ENCODE measurements at places on chromosomes 1 and 21. TPM values are rescaled to one million over a fixed set of nuclear protein-coding genes. Genes with fewer than 3 reads are reported as not detected.

The LHX8 gene
- not detected for total RNA-seq

The SPATA45 gene
- not detected for total RNA-seq

The FHAD1 gene
- total RNA-seq = not detected

The GDAP2 gene
- total RNA-seq = 41.0 TPM

The AKR1A1 gene
- total RNA-seq = 305 TPM

The NBPF6 gene
- total RNA-seq = 3.6 TPM

The CAPN2 gene
- 187 TPM for total RNA-seq

The GPR25 gene
- not detected for total RNA-seq

The ARHGEF10L gene
- 72.7 TPM for total RNA-seq

The ADAMTSL4 gene
- total RNA-seq = 28.9 TPM

The DPT gene
- total RNA-seq = 20.3 TPM

The FAM72C gene
- not detected for total RNA-seq

The TTC34 gene
- 0.83 TPM for total RNA-seq

The MIXL1 gene
- not detected for total RNA-seq

The KRTAP26-1 gene
- not detected for total RNA-seq

The SLC9C2 gene
- total RNA-seq = not detected

The KNCN gene
- not detected for total RNA-seq

The TPTE gene
- not detected for total RNA-seq

The IGFN1 gene
- total RNA-seq = not detected

The TMIGD3 gene
- total RNA-seq = 6.4 TPM

The CFHR4 gene
- not detected for total RNA-seq

Measured in Peyer's patch (tissue), 4 donors.